ENCODE measurements at places on chromosomes 2 and 18.

DNA sequence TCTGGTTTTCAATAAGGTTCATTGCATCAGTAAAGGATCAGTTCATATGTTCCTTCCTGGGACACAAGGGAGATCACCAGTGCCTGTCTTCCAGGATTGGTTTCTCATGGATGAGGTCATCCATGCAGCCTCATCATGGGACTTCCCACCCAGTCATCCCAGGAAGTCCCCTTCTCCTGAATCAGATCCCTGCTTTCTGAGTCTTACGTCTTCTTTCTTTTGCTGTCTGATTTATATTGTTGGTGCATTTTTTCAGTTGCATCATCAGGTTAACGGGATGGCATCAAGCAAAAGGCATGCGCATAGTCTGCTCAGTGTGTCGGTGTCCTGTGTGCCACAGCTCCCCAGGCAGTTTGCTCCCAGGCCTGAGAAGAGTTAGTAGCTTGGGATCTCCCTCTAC is 105.9 kb downstream of the SOX11 start:
- no peak for DNase-seq

GRCh38 chr2:232295971-232296370 is 82.6 kb upstream of the ALPP start:
- DNase-seq, result no peak

DNA sequence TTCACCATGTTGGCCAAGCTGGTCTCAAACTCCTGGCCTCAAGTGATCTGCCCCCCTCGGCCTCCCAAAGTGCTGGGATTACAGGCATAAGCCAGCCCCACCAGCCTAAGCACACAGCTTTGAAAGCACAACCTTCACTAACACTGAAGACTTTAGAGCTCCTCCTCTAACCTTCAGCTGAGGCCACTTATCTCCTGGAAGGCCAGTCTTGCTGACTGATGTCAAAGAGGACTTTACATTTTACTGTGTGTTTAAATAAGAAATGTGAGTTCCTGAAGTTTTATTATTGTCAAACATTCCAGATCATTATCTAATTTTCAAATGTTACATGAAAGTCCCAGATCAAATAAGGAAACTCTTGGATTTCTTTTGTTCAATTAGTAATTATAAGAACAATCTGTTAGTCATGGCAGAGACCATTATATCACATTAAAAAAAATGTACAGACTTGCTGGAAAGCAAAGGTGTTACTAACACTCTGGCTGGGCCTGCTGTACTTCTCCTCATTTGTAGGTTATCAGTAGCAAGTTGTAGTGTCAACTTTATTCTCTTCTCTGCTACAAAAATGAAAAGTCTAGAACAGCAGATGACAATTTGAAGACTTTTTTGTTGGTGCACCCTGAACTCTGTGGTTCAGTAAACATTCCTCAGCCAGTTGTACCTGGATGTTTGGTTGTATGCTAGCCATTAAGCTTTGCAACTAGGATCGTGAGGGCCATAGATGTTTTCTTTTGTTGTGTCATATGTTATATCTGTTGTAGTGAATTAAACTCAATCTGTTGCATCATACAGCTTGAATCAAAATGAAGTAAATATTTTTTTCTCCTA is 80.0 kb downstream of the AOX1 start:
- no peak for DNase-seq

- DNase-seq, result no peak
Observed at GRCh38 chr2:230715201-230715600, 2.6 kb downstream of the CAB39 start.

GRCh38 chr2:26745609-26746327 is 18.3 kb upstream of the SLC35F6 start:
- peak; percentile 65 for DNase-seq

DNA sequence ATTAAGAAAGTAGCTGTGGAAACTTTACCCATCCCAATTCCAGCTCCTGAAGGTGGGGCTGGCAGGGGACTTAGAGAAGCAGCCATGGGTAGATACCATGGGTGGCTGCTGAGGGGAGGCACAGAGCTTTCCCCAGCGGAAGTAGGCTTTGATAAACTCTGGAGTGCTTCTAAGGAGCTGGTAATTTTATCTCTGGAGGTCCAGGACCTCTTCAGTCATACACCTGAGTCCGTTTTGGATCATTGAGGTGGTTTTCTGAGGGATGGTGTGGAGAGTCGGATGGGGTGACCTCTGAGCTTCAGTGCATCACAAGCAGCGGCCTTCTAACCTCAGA is 36.7 kb upstream of the BMP10 start:
- DNase-seq, result no peak

- no peak for DNase-seq
Observed at GRCh38 chr2:235908826-235909225, 259.4 kb downstream of the GBX2 start.

GRCh38 chr2:225288986-225289385 is 110.5 kb upstream of the NYAP2 start:
- DNase-seq, result no peak

DNA sequence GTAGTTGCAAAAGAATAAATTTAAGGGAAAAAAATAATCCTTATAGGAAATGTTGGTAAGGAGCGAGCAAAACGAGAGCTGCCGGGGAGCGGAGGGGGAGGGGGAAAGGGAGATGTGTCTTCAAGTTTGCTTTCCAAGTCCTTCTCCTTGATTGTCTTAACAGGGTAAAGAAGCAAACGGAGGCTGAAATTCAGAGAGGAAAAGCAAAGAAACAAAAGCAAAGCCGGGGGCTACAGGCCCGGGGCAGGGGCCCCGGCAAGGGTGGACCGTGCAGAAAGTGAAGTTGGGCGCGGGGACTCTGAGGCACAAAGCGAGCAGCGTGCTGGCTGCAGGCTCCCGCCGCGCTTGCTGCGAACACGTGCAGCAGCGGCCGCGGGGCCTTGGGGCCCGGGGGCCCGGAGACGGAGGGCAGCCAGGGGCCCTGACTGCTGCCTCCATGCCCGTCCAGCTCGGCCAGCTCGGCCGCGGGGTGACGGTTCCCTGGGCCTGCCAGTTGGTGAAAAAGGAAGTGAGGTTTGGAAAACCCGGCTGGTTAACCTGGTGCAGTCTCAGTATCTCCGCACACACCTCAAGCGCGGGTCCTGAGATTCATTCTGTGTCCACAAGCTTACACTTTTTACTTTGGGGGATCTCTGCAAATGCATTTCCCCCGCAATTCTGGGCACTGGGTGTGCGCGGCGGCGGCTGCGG is 4.1 kb downstream of the BCL11A start:
- DNase-seq, result no peak

- no peak for DNase-seq
Observed at GRCh38 chr2:77161009-77161408, 361.2 kb downstream of the LRRTM4 start.

Data from stimulated activated CD4-positive, alpha-beta T cell treated with anti-CD3 and anti-CD28 coated beads, Interleukin-15, amount 100 ng/mL, for 48 hours (primary cell).